ENCODE measurements at places on chromosomes 1 and 21.

- no peak for DNase-seq
Observed at GRCh38 chr21:15453261-15453660, 276.5 kb upstream of the USP25 start.

- no peak for DNase-seq
Observed at GRCh38 chr1:99811075-99811474, 39.1 kb upstream of the AGL start.

DNA sequence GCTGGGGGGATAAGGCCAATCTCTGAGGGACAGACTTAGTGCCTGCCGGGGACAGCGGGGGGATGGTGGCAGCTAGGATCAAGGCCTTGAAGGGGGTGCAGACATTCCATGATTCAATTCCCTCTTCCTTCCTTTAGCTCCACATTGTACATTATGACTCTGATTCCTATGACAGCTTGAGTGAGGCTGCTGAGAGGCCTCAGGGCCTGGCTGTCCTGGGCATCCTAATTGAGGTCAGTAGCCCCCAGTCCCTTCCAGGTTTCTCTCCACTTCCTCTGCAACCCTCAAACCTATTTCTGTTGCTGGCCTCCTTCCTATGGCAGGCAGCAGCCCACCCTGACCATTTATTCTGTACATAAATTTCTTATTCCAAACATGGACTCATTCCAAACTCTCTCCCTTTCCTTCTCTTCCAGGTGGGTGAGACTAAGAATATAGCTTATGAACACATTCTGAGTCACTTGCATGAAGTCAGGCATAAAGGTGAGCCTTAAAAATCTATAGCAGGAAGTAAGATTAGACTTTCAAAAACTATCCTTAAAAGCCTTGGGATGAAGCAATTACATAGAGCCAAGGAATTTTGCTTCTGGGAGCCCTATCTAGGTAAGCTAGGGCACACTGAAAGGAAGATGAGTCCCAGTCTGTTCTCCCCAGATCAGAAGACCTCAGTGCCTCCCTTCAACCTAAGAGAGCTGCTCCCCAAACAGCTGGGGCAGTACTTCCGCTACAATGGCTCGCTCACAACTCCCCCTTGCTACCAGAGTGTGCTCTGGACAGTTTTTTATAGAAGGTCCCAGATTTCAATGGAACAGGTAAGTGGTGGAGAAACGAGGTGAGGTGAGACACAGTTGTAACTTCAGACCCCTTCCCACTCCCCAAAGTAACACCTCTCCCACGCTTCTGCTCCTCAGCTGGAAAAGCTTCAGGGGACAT is 5.1 kb downstream of the CA14 start:
- DNase-seq, result no peak

DNA sequence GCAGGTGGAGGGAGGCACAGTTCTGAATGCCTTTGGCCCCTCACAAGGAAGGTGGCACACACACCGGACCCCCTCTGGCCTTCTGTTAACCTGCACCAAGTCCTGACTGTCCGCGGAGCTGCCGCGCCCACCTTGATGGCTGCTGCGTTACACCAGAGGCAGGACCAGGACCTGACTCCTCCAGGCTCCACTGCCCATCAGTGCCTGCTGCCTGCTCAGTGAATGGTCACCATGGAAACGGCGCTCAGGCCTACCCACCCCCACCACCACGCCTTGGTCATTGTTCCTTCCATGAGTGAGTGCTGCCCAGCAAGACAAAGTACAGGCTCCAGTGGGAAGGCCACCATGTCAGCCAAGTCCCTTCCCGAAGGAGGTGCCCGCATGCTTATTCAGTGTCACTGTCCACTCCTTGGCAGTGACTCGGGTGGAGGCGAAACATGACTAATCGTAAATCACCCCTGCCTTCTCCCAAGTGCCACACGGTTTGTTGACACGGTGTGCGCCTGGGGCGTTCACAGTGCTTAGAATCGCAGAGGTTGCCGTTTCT is 57.3 kb downstream of the SLC37A1 start:
- DNase-seq, result no peak

GRCh38 chr1:54405898-54406293 is 298 bp downstream of the SSBP3 start:
- DNase-seq, result no peak

- DNase-seq, result no peak
Observed at GRCh38 chr1:57440096-57440495, 16.2 kb upstream of the DAB1 start.

DNA sequence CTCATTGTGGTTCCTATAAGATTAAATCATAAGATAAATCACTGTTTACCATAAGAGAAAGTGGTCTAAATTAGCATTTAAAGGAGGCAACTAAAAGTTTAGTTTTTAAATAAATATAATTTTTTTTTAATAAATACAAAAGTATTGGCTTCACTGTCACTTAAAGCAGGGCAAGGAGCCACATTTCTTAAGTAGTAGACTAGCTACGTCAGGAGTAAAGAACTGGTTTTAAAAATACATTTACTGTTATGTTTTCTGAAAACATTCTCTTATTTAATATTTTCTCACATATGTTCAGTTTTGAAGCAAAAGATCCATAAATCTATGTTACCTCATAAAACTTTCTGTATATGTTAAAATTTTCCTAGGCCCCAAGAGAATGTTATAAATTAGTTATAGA is 2.2 kb downstream of the ANGPTL1 start:
- DNase-seq, result no peak

DNA sequence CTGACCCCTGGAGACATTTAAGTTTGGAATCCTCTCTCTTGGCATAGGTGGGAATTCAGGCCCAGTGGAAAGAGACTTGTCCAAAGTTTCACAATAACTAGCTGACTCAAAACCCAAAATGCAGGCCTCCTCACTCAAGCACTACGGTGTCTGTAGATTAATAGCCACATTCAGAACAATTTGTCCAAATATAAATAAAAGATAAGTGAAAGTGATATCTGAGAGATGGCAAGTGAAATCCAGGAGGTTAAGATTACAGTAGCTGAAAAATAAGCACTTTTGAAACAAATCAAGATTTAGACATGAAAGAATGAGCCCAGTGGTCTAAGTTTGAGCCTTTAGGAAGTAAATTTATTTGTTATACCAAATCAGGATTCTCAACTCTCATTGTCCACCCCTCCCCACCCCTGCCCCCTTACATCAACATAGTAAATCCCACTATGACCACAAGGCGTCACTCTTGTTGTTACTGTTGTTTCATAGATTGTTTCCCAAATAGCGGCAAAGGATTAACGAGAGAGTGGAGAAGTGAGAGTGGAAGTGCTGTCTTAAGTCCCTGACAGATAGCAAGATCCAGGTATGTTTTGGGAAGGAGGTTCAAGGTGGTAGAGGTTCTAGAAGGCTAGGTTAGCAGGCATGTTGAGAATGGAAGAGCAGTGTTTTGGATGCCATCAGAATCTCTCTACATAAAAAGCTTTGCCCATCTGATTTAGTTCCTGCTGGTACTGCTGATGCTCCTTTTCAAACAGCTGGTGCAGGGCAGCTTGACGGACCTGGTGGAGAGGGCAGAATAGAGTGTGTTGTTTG is 7.1 kb upstream of the TPM3 start:
- DNase-seq, result peak; percentile 68

DNA sequence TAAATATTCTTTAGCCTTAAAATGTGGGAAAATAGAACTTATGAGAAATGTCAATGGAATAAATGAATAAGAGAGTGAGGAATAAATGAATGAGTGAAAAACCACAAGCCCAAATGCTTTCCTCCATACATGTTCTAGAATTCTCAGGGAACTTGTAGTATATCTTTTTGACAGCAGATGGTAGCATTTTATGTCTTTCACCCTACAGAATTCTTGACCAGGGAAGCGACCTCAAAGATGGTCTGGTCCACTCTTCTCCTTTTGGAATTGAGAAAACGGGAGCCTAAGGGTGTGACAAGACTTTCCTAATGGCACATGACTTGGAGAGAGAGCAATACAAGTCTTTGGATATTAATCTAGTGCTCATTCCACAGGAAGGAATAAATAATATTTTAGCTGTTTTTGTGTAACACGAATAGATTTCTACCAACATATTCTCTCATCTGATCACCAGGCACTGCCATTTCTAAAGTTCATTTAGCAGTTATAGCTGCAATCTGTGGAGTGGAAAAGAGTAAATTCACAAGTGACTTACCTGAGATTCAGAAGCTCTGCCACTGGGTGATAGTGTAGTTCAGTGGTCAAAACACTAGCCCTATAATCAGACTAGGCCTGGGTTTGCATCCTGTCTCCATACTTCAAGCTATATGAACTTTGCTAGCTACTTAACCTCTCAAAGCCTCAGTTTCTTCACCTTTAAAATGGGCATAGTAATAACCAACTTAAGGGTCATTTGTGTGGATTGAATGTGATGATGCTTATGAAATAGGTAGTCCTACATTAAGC is 15.0 kb upstream of the F5 start:
- no peak for DNase-seq

DNA sequence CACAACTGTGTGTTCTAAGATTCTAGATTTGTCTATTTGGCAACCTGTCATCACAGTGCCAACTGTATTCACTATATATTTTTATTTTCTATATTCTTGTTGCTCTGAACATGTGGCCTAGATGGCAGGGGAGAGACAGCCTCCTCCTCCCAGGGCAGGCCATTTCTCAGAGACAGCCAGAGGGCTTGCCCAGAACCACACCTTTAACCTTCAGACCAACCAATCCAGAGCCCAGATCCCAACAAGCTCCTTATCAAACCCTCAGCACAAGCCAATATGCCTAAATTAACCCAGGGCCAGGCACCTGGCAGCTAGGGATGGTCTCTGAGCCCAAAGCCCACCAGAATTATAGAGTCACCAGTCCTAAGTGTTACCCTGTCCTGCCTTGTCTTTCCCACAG is 19.3 kb downstream of the TRIM11 start:
- no peak for DNase-seq
